Myocyte (in vitro differentiated cells): ENCODE measurements at places on chromosomes 3 and 15.

DNA sequence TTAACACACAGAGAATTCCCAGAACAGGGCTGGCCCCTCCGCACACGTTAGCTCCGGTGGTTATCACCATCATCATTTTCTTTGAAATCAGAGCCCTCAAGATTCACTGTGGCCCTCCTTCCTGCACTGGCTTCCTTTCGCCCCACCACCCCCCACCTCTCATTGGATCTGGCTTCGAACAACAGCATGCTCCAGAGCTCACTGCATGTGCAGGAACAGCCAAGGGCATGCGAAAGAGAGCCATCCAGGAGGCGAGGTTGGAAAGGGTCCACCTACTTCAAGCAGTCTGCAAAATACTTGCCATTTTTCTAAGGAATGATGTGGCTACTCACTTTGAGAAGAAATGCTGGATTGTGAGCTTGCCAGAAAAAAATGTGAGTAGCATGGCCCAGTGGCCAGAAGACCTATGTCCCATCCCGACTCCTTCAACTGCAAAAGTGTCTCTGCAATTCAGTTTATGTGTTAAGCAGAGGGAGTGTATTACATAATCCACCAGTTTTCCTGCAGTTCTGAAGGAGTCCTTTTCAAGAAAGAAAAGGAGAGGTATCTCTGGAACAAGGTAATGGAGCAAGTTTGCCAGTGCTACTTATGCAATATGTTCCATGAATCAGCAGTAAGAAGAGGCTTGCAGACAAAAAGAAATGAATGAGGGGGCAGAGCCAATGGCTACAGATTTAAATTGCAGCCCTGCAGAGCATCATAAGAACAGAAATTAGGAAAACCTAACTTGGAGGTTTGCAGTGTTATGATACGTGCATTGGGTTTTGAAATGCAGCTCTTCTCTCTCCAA is 92.8 kb downstream of the OCA2 start:
- no peak for DNase-seq

DNA sequence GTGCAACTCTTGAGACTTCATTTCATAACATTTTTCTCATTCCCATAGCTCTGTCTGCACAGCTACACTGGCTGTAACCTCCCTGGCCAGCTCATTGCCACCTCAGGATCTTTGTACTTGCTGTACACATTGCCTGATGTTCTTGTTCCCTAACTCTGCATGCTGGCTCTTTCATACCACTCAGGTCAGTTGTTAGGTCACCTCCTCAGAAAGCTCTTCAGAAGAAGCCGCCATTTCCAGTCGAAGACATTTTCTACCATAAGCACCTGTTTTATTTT is 176.2 kb downstream of the AKAP13 start:
- no peak for DNase-seq

GRCh38 chr15:36661042-36661441 is 81.6 kb downstream of the CDIN1 start:
- DNase-seq: no peak

DNA sequence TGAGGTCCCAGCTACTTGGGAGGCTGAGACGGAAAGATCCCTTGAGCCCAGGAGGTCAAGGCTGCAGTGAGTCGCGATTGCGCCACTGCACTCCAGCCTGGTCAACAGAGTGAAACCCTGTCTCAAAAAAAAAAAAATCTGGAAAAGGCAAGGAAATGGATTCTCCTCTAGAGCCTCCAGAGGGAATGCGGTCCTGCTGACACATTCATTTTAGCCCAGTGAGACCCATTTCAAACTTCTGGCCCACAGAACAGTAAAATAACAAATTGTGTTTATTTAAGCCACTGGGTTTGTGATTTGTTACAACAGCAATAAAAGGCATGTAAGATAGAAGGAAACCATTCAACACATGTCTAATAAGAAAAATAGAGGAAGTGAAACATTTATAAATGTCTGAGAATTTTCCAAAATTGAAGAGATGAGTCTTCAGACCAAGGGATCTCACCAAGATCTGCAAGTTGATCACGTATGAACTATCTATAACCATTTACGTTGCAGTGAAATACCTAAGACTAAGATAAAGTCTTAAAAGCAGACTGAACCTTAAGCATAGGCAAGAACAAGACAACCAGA is at the start of gene HTR3E:
HTR3E (plus strand) TSS at position 254 of the 573 bp plus-strand sequence. CDS start 466 bp downstream, outside the sequence.
- DNase-seq: no peak

GRCh38 chr15:37824717-37825382 is 109.6 kb upstream of the TMCO5A start:
- peak; percentile 75 for DNase-seq

GRCh38 chr3:25178672-25179071 is 249.4 kb upstream of the RARB start:
- no peak for DNase-seq

DNA sequence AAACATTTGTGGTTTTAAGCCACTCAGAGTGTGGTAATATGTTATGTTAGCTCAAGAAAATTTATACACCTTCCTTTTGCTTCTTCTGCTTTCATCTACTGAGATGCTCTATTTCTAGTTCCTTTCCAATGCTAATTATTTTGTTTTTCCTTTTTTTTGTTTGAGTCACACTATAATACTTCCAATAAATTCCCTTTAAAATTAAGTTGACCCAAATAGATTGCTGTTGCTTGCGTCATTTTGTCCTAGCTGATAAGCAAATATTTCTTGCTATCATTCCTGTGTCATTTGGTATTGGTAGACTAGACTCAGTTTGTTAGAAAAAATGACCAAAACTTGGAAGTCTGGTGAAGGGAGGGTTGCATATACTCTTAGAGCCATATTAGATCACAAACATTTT is 437.0 kb upstream of the CNTN6 start:
- no peak for DNase-seq

GRCh38 chr3:54659347-54659746 is 268.5 kb downstream of the LRTM1 start:
- DNase-seq: no peak

- peak; percentile 78 for DNase-seq
Measured at GRCh38 chr3:128487813-128488635, 5.0 kb downstream of the GATA2 start.

DNA sequence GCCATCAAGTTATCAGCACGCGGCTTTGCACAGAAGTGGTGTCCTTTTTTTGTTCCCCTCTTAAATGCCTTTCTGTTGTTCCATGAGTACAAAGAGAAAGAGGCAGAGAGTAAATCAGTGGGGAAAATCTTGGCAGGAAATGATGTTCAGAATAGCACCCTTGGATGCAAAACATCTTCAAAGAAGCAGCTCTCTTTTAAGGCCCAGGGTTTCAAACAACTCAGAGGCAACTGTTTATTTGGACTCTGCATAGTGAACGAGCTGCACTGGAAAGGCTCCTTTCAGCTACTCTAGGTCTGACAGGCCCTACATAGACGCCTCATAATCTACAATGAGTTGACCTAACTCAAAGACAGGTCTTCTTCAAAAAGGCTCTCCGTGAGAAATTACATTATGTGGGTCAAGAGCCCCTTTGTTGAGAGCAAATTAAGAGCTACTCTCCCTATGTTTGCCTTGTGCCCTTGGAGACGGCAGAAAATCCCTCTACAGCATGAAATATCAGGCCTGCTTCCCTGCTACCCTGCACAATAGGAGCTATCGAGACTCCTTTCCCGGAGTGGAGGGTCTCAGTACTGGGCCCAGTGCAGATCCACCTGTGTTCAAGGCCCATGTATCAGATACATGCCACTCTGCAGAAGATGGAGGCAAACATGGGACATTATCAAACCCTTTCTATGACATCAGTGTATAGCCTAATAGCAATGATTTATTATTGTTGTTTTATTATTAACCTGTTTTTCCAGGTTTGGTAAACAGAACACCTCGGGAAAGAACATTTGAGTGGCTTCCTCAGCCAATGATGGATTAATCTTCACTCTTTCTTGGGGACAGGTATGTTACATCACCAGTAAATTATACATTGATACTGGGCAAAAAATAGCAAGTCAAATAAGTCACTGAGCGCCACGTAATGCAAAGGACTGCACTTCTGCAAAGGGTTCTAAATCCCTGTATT is 53.1 kb downstream of the HEG1 start:
- no peak for DNase-seq

- DNase-seq: no peak
Measured at GRCh38 chr3:33833408-33834095, 35.1 kb downstream of the PDCD6IP start.

GRCh38 chr3:142209655-142210054 is 15.7 kb downstream of the GK5 start:
- peak; percentile 83 for DNase-seq

- no peak for DNase-seq
Measured at GRCh38 chr3:157443905-157444796, 7.5 kb downstream of the PTX3 start.

GRCh38 chr15:68656438-68656739 is 77.6 kb downstream of the CORO2B start:
- DNase-seq: no peak

GRCh38 chr3:41630708-41631107 is 331.2 kb downstream of the ULK4 start:
- no peak for DNase-seq

DNA sequence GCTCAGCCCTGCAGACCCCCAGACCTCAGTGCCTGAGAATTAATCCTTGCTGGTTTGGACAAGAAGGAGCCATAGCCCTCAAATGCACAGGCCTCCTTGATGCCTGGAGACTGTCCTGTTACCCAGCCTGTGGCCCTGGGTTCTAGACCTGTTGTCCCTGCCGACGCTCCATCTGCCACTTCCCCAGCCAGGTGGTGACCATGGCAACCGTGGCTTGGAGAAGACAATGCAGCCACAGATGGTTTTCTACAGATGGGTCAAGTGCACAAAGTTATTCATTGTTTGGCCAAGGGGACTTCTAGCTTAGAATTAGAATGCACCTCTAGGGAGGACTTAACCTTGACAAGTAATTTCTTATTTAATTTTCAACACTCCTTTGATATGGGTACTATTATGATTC is 297.1 kb downstream of the UACA start:
- DNase-seq: no peak

DNA sequence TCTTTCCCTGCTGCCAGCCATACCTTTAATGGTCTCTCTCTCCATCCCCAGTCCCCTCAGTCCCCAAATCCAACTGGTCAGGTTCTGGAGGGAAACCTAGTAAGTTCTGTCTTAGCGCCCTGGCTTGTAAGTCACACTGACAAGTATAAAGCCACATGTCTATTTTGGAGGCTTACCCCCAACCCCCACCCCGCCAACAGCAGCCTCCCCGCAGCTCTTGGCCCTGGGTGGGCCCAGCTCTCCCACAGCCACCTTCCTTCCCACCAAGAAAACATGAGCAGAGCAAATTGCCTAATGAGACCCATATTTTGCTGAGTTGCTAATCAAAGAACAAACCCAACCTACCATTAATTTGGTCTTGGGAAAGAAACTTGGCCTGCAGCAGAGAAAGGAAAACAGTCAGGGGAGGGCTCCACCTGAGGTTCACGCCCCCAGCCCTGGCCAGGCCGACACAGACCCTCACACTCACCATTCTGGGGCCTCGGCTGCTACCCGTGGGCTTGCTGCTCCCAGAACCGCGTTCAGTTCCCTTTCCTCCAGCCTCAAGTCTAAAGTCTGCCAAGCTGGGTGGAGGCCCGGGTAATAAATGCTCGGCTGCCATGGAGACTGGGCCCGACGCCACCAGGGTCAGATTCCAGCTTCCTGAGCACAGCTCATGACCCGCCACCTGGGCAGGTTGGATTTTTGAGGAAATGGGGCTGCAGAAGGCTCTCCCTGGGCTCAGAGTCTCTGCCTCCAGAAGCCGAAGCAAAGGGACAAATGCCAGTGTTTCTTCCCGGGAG is at the start of gene CALML4:
CALML4 (minus strand) TSS at position 557 of the 782 bp plus-strand sequence; CDS start at position 472, 85 bp downstream.
- DNase-seq: no peak

DNA sequence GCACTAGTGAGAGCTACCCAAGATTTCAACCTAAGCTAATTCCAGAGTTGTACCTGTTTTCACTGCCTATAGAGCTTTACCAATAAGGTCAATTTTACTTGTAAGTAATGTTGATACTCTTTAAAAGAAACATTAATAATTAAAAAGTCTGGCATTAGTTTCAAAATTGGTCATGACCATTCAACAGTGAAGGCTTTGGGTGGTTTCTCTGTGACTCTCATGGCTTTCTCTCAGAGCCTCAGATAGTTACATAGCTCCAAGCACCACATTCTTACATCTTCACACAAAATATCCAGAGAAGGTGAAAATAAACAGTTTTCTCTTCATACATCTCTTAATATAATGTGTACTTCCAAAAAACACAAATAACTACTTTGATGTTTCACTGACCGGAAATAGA is 61.5 kb upstream of the TCF12 start:
- DNase-seq: no peak

DNA sequence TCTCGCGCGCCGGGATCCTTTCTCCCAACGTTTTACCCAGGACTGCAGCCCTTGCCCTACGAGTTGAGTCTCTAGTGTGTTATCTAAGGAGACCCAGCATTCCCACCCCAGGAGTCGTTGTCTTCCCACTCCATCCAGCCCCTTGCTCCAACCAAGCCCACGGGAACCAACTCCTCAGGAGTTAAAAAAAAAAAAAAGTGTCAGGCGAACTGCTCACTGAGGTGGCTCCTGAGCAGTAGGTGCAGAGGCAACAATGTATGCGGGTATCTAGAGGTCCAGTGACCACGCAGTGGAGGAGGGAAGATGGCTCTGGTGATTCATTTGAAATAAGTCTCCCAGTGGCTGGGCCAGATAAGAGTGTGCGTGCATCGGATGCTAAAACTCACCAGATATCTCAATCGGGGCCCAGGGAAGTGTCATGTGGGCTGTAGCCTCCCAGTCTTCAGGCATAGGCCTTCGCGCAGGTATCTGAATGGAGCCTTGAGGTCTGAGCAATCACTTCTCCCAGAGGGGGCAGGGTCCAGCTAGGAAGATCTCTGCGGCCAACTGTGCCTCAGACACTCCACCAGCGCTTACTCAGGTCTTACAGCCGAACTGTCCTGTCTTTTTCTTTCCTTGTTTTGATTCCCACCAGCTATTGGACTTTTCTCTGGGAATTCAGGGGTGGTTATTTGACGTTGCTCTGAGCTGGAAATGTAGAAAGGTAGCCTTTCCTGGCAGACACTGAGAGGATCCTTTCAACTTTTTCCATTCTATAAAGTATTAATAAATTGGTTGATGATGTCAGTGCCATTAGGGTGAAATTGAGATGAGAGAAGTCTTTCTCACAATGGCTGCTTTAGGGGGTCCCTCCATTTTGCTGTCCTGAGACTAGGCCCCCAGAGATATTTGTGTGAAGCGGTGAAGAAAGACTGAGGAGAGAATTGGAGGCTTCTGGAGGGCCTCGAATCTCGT is 21.0 kb downstream of the ZIC4 start:
- DNase-seq: no peak

DNA sequence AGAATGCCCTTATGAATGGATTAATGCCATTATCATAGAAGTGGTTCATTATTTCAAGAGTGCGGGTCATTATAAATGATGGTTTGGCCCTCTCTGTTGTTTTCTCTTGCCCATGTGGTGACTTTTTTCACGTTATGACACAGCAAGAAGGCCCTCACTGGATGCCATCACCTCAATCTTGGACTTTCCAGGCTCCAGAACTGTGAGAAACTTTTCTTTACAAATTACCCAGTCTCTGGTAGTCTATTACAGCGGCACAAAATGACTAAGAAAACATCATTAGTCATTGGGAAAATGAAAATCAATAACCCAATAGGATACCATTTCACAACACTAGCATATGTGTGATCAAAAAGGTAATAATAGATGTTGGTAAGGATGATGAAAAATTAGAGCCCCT is 119.0 kb upstream of the LPP start:
- no peak for DNase-seq

GRCh38 chr3:35183927-35184675 is 455.2 kb upstream of the ARPP21 start:
- peak; percentile 68 for DNase-seq
